Amniotic stem cell (primary cell): ENCODE measurements at places on chromosomes 16 and 17.

DNA sequence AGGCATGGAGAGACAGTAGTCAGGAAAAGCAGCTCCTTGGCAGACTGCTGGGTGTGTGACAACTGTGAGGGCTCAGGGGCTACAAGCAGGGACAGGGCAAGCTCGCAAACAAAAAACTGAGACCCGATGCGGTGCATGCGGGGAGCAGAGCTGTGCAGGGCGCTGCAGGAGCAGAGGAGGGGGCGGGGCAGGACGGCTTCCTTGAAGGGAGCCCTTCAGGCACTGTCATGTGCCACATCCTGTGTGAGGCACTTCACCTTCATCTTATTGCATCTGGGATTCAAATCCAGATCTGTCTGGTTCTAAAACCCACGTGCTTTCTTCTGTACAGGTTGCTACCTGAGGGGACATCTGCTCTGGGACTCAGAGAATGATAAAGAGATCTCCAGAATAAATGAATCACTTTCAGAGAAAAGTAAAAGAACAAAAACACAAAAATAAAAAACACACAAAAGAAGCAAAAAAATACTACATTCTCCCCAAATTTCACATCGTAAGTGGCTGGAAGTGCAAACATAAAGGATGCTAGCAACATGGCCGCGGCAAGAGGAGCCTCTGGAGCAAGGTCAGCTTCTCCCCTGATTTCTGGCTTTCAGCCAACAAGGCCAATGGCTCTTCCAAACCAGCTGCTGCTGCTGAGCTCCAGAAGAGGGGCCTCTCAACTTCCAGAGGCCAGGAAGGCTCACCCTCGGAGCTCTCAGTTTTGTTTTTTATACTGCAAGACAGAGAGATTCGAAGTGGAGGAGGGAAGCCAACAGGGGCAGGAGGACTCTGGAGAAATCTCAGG, 14.2 kb downstream of the LYRM9 start:
- no peak for DNase-seq

- DNase-seq: no peak
Measured at GRCh38 chr17:56718515-56718914, 115.2 kb downstream of the C17orf67 start.

DNA sequence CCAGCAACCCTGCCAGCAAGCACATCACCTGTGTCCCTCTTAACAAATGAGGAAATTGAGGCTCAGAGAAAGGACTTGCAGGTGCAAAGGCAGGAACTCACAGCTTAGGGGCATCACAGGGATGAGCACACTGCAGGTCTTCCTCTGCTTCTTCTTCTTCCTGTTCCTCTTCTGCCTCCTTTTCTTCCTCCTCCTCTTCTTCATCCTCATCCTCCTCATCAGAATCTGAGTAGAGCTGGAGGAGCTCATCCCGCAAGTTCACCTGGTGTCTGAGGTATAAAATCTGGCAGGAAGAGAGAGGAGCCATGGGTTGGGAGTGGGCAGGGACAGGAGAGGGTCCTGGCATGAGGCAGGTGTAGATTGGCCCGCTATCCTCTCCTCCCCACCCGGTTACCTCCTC, 2.6 kb downstream of the HAP1 start:
- DNase-seq: no peak

GRCh38 chr16:57380671-57381462, 8.6 kb downstream of the CX3CL1 start:
- DNase-seq: no peak

DNA sequence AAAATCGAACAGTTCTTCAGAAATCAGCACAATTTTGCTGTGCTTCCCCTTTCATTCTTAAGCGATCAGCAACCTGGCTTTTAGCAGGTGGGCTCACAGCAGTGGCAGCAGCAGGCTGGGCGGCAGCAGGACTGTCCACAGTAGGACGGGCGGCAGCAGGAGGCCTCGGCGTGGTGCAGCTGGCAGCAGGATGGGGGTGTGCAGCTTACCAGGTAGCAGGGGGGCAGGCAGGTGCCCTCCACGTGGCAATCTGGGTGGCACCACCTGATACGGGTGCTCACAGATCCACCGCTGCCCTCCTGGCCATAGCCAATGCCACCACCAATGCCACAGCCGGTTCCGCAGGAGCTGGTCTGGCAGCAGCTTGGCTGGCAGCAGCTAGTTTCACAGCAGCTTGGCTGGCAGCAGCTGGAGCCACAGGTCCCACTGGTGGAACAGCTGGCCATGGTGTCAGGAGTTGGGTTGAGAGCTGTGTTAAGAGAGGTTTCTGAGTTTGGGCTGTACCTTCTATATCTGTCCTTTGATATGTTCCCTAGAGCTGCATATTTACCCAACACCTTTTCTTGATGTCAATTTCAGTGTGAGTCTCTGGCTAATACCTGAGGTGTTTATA, at the start of gene KRTAP1-4:
KRTAP1-4 (minus strand) TSS at position 563 of the 613 bp plus-strand sequence; CDS start at position 446, 117 bp downstream.
- DNase-seq: no peak

DNA sequence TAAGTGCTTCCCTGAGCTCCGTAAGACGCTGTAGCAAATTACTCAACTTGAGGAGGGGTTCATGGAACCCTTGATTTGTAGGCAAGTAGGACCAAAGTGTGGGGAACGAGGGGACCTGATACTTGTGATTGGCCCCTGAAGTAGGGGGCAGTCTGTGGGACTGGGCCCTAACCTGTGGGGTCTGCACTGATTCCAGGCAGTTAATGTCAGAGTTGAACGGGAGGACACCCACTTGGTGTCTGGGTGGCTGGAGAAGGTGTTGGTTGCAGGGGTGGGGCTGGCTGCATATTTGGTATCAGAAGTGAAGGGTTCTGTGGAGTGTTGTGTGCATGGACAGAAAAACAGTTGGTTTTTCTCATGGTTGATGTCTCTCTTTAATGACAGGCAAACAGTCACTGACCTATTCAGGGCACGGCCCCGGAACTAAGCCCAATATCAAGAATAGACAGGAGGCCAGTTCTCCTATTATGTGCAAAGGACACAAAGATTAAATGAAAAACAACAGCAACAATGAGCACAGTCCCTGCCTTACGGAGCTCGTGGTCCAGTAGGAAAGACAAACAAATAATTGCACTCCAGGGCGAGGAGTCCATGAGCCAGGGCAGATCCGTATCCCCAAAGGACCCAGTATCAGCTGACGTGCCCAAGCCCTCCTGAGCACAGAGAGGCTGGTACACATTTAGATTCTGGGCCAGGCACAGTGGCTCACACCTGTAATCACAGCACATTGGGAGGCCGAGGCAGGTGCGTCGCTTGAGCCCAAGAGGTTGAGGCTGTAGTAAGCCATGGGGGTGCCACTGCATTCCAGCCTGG, 19.2 kb downstream of the MXRA7 start:
- DNase-seq: no peak

DNA sequence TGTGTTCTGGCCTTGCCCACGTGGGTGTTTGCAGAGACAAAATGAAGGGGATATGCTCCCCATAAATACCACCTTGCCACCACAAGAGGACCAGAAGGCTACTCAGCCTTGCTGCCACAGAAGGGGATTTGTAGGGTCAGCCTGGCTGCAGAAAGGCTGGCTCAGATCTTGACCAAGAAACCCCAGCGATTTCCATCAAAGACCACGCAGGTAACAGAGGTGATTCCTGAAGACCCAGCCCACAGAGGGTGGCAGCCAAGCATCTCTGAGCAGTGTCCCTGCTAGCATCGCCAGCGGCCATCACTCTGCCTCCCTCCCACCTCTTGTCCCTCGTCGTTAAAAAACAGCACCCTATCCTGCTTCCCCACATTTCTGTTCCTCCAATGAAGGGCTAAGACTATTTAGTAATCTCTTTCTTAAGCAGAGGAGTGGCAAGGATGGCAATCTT, 54.9 kb downstream of the BEAN1 start:
- DNase-seq: no peak

GRCh38 chr17:32563583-32563982, 76.8 kb downstream of the CDK5R1 start:
- DNase-seq: no peak

DNA sequence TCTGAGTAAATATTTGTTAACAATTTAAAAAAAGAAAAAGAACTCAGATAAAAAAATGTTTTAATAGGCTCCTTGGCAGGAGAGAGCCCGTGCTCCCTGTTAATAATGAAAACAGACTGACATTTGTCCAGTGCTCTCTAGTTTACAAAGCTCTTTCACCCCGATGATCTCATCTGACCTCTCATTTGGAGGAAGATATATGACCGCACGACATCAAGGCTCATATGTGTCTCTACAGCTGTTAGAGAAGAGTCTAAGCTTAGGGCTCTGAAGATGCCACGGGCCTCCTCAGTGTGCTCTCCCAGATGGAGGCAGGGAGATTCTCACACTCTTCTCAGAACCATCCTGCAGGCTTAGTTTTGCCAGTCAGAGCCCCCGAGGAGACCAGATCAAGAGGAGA, 280.8 kb upstream of the IRX5 start:
- no peak for DNase-seq

- DNase-seq: no peak
Measured at GRCh38 chr16:2333231-2333630, 7.3 kb downstream of the ABCA3 start.

DNA sequence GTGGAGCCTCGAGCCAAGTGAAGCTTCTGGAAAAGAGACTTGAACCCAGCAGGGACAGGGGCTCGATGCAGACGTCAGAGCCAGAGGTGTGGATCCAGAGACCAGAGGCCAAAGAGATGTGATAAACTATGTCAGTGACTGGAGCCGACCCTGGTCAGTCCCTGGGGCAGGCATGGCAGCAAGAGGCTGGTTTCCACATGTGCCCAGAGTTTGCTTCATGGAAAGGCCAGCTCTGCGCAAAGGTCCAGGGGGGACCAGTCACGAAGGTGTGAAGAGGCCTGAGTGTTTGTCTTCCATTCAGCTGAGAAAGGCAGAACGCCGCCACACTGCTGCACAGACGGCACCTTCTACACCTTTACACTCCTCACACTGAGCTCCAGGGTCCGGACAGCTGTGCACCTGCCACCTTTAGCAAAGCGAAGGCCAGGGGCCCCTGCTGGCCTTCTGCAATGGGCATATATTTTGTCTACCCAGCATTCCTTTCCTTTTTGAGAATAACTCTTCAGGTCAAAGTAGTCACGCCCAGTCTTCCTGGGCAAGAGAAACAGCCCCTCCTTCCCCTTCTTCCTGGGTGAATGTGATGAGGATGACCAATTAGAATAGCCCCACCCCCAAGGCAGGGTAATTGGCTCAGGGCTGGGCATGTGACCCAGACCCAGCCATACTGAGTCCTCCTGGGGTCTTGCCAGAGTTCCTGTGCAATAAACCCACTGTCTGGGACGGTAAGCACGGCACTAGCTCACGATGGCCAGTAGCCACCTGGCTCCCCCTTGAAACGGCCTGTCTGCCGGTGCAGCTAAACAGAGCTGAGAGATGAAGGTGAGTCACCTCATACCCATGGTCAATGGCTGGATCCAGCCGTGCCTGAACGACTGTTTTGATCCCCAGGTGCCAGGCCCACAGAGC, 2.3 kb upstream of the RPH3AL start:
- DNase-seq: no peak

GRCh38 chr17:40558300-40558889, 6.9 kb downstream of the CCR7 start:
- DNase-seq: no peak

GRCh38 chr16:83940630-83941378, 12.2 kb upstream of the OSGIN1 start:
- no peak for DNase-seq

DNA sequence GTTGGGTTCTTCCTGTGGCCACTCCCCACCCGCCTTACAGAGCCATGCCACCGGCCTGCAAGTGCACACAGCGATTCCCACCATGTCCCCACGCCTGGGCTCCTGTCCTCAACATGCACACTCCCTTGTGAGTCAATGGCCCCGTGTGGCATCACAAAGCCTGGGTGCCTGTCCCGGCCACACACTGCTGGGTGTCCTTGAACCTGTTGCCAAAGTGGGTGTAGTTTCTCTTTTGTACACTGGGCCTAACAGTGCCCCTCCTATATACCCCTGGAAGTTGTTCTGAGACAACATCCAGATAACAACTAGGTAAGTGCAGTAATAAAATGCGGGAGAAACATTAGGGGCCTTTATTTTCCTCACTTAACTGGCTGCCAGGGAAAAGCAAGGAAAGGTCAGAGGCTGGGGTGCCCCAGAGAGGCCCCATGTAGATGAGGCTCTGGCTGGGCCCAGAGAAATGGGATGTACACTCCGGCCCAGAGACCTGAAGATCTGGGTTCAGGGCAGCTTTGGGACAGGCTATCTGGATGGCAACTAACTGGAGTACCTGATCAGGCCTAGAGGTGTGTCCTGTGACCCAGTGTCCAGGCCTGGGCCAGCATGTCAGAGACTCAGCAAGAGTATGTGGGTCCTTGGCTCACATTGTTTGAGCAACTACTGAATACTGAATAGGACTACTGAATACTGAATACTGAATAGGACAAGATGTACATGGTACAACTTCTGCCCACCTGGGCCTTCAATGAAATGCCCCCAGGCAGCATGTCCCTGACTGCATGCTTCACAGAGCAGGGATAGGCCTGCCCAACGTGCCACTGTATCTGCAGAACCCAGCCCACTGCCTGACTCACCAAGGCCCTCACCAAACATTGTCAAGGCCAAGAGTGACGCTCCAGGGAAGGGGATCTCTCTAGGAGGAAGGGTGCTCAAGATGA, 8.3 kb downstream of the ABCC3 start:
- no peak for DNase-seq

- DNase-seq: no peak
Measured at GRCh38 chr16:11583889-11584565, 2.7 kb downstream of the LITAF start.

DNA sequence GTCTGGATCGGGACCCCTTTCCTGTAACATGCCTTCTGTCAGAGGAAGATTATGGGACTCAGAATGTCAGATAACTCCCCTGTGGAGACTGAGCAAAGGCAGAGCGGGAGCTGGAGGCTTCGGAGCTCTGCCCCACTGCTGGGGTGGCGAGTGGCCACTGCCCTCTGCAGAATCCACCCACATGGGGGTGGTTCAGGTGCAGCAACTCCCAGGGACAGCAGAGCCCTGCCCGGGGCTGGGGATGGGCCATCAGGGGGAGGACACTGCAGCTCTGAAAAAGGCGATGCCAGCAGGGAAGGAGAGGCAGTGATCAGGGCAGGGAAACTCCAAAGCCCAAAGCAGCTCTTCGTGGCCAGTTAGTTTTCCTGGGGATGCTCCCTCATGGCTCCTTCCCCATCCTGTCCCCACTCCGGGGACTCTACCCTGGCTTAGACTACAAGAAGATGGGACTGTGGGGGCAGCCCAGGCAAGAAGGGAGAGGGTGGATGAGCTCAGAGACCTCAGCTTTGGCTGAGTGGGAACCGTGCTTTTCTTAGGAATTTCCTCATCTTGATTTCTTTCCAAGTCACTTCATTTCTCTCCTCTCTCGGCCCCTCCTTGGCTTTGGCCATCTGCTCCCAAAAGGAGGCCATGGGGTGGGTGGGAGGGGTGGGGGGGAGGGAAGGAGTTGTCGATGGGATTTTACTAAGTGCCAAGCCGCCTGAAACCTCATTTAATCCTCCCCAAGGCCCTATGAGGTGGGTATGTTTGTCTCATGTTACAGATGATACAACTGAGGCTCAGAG, 4.0 kb downstream of the CA4 start:
- DNase-seq: no peak

GRCh38 chr16:57048095-57048494, 44.3 kb upstream of the CPNE2 start:
- no peak for DNase-seq

DNA sequence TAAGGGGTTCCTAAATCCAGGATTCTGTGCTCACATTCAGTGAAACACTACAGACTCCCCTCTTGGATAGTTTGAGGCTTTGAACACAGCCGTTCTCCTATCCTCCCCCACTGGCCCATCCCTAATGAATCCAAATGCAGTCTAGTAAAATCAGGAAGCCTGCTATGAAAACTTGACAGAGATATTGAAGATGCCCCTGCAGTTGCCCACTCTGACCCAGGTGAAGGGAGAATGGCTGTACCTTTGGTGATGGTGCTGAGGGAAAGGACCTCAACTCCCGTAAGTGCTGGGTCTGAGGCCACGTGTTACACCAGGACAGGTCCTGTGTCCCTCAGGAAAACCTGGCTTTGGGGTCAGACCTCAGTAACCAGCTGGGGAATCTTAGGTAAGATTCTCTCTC, 54.4 kb downstream of the SF3B3 start:
- DNase-seq: no peak
